Mammary epithelial cell (primary cell): ENCODE measurements at places on chromosomes 2 and 18.

GRCh38 chr2:84749442-84749841 lies 131.4 kb downstream of the TRABD2A start:
- DNase-seq = no peak

- DNase-seq = no peak
Observed at GRCh38 chr2:236863729-236864126, 222.0 kb upstream of the COPS8 start.

GRCh38 chr2:111626037-111626864 lies 257.7 kb downstream of the ANAPC1 start:
- DNase-seq = peak; percentile 35

- peak; percentile 65 for DNase-seq
Observed at GRCh38 chr2:68766376-68766845, 31.8 kb downstream of the ARHGAP25 start.

GRCh38 chr2:72539071-72539552 lies 286.7 kb downstream of the EXOC6B start:
- peak; percentile 84 for DNase-seq

GRCh38 chr2:77192811-77193289 lies 329.3 kb downstream of the LRRTM4 start:
- DNase-seq = no peak

GRCh38 chr2:152858594-152859265 lies 140.3 kb downstream of the ARL6IP6 start:
- no peak for DNase-seq

DNA sequence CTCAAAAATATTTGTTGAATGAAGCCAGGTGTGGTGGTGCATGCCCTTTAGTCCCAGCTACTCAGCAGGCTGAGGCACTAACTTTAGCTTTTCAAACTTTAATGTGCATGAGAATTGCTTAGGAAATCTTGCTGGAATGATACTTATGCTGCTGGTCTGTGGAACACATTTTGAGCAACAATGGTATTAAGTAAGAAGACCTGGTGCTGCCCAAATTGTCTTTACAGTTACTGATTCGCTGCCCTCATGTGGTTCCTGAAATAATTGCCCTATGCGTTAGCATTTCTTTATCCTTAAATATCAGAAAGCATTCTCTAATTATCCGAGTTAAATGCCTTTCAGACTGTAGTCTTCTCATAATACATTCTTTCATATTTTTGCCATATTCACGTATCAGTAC lies 76.0 kb upstream of the SESTD1 start:
- peak; percentile 30 for DNase-seq

DNA sequence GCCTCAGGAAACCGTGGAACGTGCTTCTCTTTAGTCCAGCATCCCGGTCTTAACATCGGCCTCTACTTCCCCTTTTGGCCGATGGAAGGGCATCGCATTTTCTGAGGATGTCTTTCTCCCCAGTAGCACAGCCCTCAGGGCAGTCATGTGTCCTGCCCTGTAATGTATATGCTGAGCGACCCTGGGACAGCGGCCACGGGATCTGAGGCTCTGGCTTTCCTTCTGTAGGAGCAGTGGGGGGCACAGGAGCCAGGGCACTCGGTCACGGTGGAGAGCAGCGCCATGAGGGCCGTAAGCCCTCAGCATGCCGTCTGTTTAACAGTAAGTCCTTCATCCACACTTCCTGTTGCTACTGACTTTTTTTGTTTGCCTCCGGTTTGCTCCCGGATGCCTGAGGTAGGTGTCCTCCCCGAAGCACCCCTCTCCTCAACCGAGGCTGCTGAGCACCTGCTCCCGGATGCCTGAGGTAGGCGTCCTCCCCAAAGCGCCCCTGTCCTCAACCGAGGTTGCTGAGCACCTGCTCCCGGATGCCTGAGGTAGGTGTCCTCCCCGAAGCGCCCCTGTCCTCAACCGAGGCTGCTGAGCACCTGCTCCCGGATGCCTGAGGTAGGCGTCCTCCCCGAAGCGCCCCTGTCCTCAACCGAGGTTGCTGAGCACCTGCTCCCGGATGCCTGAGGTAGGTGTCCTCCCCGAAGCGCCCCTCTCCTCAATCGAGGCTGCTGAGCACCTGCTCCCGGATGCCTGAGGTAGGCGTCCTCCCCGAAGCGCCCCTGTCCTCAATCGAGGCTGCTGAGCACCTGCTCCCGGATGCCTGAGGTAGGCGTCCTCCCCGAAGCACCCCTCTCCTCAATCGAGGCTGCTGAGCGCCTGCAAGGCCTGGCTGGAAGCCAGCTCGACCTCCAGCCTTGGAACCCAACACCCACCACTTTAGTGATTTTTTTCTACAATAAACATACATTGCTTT lies 169.3 kb downstream of the HDAC4 start:
- DNase-seq = no peak

DNA sequence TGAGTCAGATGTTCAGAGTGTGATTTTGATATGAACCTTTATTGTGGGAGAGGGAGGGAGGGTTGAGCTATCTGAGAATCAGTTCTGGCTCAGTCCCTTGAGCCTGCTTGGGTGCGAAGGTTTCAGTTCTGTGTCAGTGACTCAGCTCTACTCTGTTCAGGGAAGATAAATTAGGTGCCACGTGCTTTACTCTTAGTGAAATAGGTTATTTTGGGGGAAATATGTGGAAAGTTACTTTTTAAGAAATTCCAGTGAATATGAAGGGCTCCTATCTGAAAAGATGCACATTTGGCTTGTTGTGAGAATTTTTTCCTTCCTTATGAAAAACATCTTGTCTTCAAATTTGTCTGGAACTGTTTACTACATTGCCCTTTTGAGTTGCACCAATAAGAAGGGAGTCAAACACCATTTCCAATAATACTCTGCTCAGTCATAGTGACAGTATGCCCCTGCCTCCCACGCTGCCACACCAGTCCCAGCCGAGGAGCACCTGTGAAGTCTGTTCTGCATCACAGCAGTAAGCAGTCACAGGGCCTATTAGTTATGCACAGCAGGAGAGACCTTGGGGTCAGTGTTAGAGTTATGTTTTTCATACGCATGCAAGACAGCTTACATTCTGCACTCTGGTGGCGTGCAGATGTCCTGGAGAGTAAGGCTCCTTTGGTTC lies 32.8 kb upstream of the DNAH7 start:
- DNase-seq = no peak

DNA sequence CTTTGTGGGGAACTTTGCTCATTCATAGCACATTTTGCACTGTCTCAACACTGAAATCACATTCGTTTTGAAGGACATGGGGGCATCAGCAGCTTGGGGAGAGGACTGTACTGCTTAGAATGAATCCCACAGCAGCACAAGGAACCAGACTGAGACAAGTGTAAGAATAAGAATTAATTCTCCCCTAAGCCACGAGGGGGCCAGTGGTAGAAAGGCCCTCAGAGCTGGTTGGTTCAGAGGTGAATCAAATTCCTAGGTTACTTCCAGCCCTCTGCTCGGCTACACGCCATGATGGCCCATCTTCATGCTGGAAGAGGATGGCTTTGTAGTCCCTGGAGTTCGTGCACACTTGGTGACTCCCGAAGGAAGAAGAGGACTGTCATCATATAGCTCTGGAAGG lies 12.0 kb upstream of the MC5R start:
- DNase-seq = no peak

DNA sequence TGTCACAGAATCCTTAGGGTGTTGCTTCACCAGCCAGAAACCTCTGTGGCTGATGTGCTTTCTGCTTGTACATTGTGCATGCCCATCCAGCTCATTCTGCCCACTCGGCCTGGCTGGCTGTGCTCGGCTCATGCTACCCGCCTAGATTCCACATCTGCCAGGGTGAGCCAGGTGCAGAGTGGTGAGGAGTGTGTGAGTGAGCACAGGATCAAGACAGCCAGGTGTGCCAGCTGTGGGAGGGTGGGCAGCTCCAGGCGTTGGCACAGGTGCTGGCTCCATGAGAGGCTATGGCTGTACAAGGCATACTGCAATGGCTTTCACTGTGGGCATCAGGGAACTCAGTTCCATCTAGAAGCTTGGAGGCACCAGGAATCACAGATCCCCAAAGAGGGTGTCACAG lies 1321.8 kb upstream of the CRIM1 start:
- no peak for DNase-seq

DNA sequence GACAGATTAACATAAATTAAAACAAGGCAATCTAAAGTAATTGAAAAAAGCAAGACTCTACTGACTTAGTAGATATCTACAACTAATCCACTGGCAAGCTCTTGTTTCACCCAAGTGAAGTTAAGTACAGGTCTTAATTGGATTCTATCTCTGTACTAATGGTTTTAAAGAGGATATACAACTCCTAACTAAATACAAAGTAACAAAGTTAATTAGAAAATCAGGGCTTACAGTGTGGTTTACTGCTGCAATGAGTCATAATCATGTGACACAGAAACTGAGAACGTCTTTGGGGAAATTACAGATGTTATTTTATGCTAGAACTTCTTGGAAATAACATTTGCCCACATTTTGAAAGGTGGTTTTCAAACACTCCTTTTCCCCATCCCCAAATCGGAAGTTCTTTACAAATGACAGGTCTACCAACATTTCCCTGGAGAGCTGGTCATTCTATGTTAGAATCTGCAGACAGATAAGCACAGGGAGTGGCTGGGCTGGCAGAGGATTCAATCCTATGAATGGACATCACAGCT lies 245.3 kb downstream of the STK39 start:
- peak; percentile 60 for DNase-seq

DNA sequence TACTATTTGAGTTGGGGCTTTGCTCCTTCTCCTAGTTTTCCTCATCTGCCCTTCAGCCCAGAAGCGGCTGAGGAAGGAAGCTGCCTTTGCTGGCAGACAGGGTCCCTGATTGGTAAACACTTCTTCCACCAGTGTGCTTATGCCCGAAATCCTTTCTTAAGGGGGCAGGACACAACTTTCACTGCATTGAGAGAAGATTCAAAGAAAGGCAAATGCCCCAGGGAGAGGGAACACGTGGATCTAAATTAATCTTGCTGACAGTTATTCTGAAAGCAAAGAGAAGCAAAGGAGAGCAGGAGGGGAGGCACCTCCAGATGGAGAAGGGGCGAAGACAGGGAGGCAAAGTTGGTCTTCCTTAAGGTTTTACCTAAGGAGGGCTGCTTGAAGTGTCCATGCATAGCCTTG lies 92.1 kb upstream of the EFEMP1 start:
- no peak for DNase-seq

DNA sequence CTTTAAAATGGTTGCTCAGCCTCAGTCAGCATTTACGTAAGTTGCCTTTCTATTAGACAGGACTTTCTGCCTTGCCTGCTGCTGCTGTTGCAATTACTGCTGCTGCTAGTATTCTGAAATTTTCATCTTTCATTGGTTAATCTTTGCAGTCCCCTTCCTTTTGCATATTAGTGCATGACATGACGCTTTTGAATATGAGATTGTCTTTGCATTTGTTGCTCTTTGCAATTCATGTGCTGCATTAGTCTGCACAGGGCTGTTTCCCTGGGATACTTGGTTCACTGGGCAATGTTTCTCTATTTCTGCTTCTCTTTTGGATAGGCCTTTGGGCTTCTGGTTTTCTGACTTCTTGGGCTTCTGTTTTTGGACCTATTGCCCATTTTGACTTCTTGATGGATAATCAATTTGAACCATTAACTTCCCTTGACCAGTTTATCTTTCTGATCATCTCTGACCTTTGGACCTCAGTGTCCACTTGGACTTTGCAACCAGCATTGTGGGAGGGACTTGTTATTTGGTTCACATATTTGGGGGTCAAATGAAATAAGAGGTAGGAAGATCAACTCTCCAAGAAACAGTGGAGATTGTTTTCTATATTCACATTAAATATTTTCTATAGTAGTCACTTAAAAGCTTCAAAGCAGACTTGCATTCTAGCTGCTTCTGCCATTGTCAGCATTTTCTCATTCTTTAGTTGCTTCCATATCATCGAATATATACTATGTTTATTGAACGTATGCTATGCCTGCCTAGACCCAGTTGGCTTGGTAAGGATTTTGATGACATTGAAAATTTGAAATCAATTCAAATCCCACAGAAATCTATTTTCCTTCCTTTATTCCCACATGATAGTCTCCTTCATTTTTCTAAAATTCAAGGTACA lies 12.5 kb upstream of the BUB1 start:
- no peak for DNase-seq

GRCh38 chr18:48441405-48441881 lies 32.3 kb upstream of the ZBTB7C start:
- DNase-seq = no peak

DNA sequence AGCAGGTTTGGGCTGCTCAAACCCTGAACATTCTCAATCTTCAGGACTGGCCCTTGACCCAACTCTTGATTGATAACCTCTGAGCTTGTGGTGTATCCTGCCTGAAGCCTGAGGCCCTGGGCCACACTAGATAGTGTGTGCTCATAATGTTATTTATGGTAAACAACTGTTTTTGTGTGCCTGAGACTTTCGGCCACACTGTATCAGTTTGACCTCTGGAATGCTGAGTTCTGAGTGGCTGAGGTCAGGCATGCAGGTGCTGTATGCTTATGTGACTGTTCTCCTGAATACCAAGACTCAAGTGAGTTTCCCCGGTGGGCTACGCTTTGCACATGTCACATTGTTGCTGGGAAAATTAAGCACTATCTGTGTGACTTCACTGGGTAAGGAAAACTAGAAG lies 82.2 kb upstream of the RMP24 start:
- no peak for DNase-seq

DNA sequence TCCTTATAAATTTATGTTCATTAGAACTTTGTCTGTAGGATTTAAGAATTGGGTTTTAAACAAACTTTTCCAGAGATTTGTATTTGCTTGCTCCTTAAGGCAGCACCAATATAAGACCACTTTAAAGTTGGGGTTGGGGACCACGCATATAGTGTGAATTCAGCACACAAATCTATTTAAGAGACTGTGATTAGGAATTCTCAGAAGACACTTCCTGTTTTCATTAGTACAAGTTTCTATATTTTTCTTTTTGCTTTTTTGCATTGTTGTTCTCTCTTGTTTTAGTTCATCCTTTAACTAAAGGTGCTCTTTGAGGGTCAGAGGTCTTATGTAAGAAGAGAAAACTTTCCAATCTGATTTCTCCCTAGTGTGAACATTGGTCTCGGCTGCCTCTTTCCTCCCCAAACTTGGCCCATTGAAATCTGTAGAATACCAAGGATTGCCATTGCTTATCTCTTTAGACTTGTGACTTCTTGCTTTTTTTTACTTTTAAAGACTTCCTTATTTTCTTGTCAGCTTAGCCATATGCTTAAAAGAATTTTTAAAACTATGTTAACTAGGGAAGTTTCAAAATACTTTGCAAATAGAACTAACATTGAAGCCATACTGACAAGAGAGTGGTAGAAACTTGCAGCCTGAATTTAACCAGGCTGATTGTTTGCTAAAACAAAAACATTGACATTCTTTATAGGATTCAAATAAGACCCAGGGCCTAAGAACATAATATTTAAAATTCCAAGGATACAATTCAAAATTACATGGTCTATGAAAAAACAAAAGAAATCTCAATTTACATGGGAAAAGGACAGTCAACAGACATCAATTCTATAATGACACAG lies 264.1 kb upstream of the FN1 start:
- no peak for DNase-seq

DNA sequence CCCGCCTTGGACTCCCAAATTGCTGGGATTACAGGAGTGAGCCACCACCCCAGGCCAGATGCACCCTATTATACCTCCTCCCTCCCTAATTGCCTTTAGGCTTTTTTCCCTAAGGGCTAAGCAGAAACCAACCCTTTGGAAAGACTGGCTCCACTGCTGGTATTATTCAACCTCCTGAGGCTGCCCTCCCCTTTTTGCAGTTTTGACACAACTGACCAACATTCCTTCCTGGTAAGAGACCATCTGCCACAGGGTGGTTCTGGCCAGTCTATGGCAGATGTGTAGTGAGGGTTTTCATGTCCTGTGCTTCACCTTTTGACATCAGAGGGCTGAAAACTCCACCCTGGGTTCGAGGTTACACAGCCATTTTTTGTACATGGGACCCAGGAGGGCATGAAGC lies 1785.3 kb upstream of the CELF4 start:
- DNase-seq = no peak

GRCh38 chr2:134670955-134671354 lies 47.8 kb downstream of the TMEM163 start:
- no peak for DNase-seq
